Stomach (tissue), 19 donors: ENCODE measurements at places on chromosomes 5 and 9. TPM values are rescaled to one million over a fixed set of nuclear protein-coding genes. Genes with fewer than 3 reads are reported as not detected.

Gene PFN3
- total RNA-seq: not detected

Gene SLC12A2
- total RNA-seq: 575 TPM

Gene ALDH1A1
- total RNA-seq: 187 TPM

Gene PTPDC1
- total RNA-seq: 9.8 TPM

Gene NMUR2
- not detected for total RNA-seq

Gene GKAP1
- 20.9 TPM for total RNA-seq

Gene SPARC
- total RNA-seq: 170 TPM

Gene CDC20B
- total RNA-seq: not detected

Gene PDE6A
- under 0.01 TPM for total RNA-seq

Gene CYSRT1
- total RNA-seq: 0.92 TPM

Gene OTULINL
- total RNA-seq: 12.3 TPM

Gene PDCD1LG2
- 0.18 TPM for total RNA-seq

Gene MYMK
- not detected for total RNA-seq

Gene CENPK
- 4.6 TPM for total RNA-seq

Gene HMCN2
- 1.7 TPM for total RNA-seq

Gene NTNG2
- 0.18 TPM for total RNA-seq

Gene TSSK1B
- not detected for total RNA-seq

Gene PCDHGB4
- 7.7 TPM for total RNA-seq

Gene CCDC180
- total RNA-seq: 4.1 TPM

GRCh38 chr5:6822556-6823343 is 109.5 kb downstream of the TENT4A start:
- no peak overlapping the region for H3K4me3 ChIP-seq
- H3K36me3 ChIP-seq: no peaks in the 10 kb centered on the region
- H3K27ac ChIP-seq: no peak overlapping the region
- peaks cover 30% of the 10 kb centered on the region for H3K27me3 ChIP-seq
- no peaks in the 10 kb centered on the region for H3K4me1 ChIP-seq

DNA sequence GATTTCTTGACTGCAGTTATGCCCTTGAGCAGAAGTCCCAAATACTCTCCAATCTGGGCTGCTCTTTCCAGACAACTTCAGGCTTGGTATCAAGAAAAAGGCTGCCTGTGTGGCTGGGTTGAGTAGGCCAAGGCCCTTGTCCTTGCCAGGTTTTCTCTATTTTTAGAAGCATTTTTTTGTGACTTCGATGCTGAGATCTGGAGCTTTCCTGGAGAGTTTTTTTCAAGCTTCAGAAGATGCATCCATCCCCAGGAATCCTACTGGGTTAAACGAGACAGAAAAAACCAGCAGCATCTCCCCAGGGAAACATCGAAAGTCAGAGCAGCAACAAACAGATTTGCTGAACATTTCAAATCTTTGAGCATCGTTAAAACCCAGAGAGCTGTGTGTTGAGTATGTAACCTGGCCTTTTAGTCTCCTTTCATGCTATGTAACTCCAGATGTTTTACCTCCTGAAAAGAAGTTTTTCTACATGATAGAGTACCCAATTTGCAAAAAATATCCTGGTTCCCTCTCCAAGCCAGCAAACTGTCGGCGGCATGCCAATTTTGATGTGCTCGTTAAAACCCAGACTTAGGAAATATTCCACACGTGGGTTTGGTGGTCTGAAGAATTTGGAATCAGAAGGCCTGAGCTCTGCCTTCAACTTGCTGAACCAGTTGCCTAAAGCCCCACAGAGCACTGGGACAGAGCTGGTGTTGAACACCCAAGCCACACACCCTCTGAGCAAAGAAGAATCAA is 98.1 kb upstream of the ALDH1B1 start:
- H3K27me3 ChIP-seq: no peaks in the 10 kb centered on the region
- DNase-seq: no peak
- H3K36me3 ChIP-seq: no peaks in the 10 kb centered on the region
- H3K4me1 ChIP-seq: peaks cover 6% of the 10 kb centered on the region

DNA sequence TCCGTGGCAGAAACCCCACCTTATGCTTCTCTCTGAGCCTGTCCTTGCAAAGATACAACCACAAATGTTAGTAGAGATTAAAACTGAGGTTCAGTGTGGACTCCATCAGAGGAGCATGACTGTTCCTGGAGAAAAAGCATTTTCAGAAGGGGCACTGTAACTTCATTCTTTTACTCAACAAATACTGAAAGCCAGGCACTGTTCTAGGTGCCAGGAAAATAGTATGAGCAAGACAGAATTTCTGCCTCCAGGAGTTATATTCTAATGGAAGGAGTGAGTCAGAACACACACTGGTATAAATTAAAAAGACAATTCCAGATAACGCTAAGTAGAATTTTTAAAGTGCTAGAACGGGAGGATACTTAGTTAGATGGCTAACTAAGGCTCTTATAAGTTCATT is 251.4 kb upstream of the GAS1 start:
- H3K4me3 ChIP-seq: no peak overlapping the region
- no peaks in the 10 kb centered on the region for H3K27me3 ChIP-seq
- H3K36me3 ChIP-seq: no peaks in the 10 kb centered on the region
- no peak overlapping the region for H3K27ac ChIP-seq

GRCh38 chr9:5557606-5558587 is 47.6 kb downstream of the PDCD1LG2 start:
- H3K4me3 ChIP-seq: no peak overlapping the region
- no peaks in the 10 kb centered on the region for H3K27me3 ChIP-seq
- H3K27ac ChIP-seq: peak overlapping the region; percentile 57
- no peaks in the 10 kb centered on the region for H3K4me1 ChIP-seq

GRCh38 chr5:112329419-112330090 is 89.5 kb downstream of the EPB41L4A start:
- H3K36me3 ChIP-seq: no peaks in the 10 kb centered on the region
- no peaks in the 10 kb centered on the region for H3K27me3 ChIP-seq
- H3K27ac ChIP-seq: no peak overlapping the region
- H3K4me1 ChIP-seq: peaks cover 24% of the 10 kb centered on the region
- no peak for DNase-seq

- H3K27me3 ChIP-seq: no peaks in the 10 kb centered on the region
- no peaks in the 10 kb centered on the region for H3K36me3 ChIP-seq
- peak; percentile 67 for DNase-seq
- H3K4me3 ChIP-seq: no peak overlapping the region
Measured at GRCh38 chr5:123700624-123701287, 188.8 kb downstream of the CSNK1G3 start.

DNA sequence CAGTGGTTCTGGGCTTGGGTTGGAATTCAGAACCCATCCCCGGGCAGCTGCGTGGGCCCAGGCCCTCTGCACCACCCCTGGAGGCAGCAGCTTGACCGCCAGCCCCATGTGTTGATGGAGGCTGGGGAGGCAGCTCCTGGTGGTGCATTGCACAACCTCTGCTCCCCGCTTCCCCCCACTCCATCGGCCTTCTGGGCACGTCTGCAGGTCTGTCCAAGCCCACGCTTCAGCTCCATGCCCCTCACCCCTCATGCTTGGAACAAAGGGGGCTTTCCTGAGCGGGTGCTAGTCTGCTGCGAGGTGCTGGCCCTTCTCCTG is 1.4 kb downstream of the NCS1 start:
- peak overlapping the region; percentile 71 for H3K4me3 ChIP-seq
- H3K36me3 ChIP-seq: no peaks in the 10 kb centered on the region
- H3K4me1 ChIP-seq: peaks cover 29% of the 10 kb centered on the region
- DNase-seq: no peak
- no peaks in the 10 kb centered on the region for H3K27me3 ChIP-seq

GRCh38 chr5:14035859-14036503 is 91.5 kb upstream of the DNAH5 start:
- peak overlapping the region; percentile 76 for H3K27ac ChIP-seq
- H3K4me3 ChIP-seq: peak overlapping the region; percentile 2
- DNase-seq: peak; percentile 83

- no peak for DNase-seq
- no peaks in the 10 kb centered on the region for H3K36me3 ChIP-seq
- no peak overlapping the region for H3K4me3 ChIP-seq
- H3K27ac ChIP-seq: no peak overlapping the region
- no peaks in the 10 kb centered on the region for H3K4me1 ChIP-seq
- no peaks in the 10 kb centered on the region for H3K27me3 ChIP-seq
Measured at GRCh38 chr5:74888117-74888516, 21.9 kb upstream of the FAM169A start.

GRCh38 chr9:135975834-135976233 is 14.7 kb upstream of the UBAC1 start:
- H3K36me3 ChIP-seq: no peaks in the 10 kb centered on the region
- DNase-seq: no peak
- H3K4me1 ChIP-seq: peaks cover 5% of the 10 kb centered on the region
- peaks cover 69% of the 10 kb centered on the region for H3K27me3 ChIP-seq
- H3K4me3 ChIP-seq: no peak overlapping the region
- H3K27ac ChIP-seq: no peak overlapping the region

- DNase-seq: no peak
- no peak overlapping the region for H3K27ac ChIP-seq
- no peaks in the 10 kb centered on the region for H3K36me3 ChIP-seq
Measured at GRCh38 chr9:109975574-109976295, 195.7 kb downstream of the PALM2AKAP2 start.

- no peaks in the 10 kb centered on the region for H3K36me3 ChIP-seq
- no peaks in the 10 kb centered on the region for H3K4me1 ChIP-seq
- peaks cover 62% of the 10 kb centered on the region for H3K27me3 ChIP-seq
- H3K4me3 ChIP-seq: no peak overlapping the region
- DNase-seq: no peak
Measured at GRCh38 chr9:130947618-130948140, 8.6 kb upstream of the FIBCD1 start.

DNA sequence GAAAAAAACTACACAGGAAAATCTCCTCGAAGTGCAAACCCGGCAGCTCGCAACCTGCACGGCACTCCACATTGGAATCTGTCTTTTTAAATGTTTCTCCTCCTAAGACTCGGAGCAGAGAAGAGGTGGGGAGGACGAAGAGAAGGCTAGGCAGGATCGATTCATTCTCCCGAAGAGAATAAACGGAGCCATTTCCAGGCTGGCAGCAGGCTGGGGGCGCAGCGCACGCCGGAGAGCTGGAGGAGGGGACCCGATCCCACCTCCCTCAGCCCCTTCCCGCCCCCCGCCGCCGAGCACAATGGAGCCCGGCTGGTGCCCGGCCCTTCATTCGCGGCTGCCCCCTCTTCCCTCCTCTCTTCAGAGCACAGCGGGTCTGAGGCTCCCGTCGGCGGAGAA is 628 bp downstream of the HOMER1 start:
- no peaks in the 10 kb centered on the region for H3K36me3 ChIP-seq
- H3K27ac ChIP-seq: peak overlapping the region; percentile 97
- peaks cover 26% of the 10 kb centered on the region for H3K27me3 ChIP-seq
- DNase-seq: no peak

- H3K4me1 ChIP-seq: peaks cover 17% of the 10 kb centered on the region
- DNase-seq: no peak
- no peak overlapping the region for H3K4me3 ChIP-seq
- no peaks in the 10 kb centered on the region for H3K27me3 ChIP-seq
Measured at GRCh38 chr5:112857866-112858265, 3.2 kb upstream of the SRP19 start.

- H3K27ac ChIP-seq: no peak overlapping the region
- peaks cover 4% of the 10 kb centered on the region for H3K4me1 ChIP-seq
- H3K27me3 ChIP-seq: no peaks in the 10 kb centered on the region
- no peaks in the 10 kb centered on the region for H3K36me3 ChIP-seq
Measured at GRCh38 chr5:174339130-174339529, 293.6 kb downstream of the NSG2 start.

DNA sequence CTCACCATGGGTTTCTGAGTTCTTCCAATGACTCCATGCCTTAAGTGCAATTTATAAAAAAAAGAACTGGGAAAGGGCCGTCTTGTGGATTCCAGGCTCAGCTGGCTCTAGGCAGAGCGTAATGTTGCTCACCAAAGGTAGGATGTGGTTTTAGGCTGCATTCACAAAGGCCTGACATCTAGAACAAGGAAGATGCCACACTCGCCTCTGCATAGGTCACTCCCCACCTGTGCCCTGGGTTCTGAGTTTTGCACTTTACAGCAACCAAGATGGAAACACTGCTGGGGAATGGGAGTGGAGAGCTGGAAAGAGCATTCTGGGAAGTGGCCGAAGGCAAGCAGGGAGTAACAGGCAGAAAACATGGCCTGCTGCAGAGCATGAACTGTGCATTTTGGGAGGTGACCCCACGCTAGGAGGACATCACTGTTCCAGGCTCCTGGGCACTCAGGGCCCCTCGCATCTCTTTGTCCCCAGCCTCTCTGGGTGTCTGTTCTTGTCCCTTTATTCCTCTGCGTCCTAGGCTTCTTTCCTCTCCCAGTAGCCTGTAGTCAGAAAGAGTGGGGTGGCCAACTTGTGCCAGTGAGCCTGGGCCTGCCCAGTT is 12.3 kb downstream of the FCN2 start:
- no peaks in the 10 kb centered on the region for H3K36me3 ChIP-seq
- no peak for DNase-seq
- H3K27ac ChIP-seq: no peak overlapping the region
- H3K4me3 ChIP-seq: no peak overlapping the region

GRCh38 chr5:79133121-79133656 is 21.6 kb downstream of the BHMT start:
- H3K4me1 ChIP-seq: peaks cover 11% of the 10 kb centered on the region
- peak overlapping the region; percentile 25 for H3K4me3 ChIP-seq
- peak overlapping the region; percentile 73 for H3K27ac ChIP-seq
- no peaks in the 10 kb centered on the region for H3K27me3 ChIP-seq
- no peak for DNase-seq

- H3K27ac ChIP-seq: no peak overlapping the region
- H3K4me1 ChIP-seq: peaks cover 31% of the 10 kb centered on the region
- H3K4me3 ChIP-seq: no peak overlapping the region
Measured at GRCh38 chr5:6737043-6737941, 24.1 kb downstream of the TENT4A start.

DNA sequence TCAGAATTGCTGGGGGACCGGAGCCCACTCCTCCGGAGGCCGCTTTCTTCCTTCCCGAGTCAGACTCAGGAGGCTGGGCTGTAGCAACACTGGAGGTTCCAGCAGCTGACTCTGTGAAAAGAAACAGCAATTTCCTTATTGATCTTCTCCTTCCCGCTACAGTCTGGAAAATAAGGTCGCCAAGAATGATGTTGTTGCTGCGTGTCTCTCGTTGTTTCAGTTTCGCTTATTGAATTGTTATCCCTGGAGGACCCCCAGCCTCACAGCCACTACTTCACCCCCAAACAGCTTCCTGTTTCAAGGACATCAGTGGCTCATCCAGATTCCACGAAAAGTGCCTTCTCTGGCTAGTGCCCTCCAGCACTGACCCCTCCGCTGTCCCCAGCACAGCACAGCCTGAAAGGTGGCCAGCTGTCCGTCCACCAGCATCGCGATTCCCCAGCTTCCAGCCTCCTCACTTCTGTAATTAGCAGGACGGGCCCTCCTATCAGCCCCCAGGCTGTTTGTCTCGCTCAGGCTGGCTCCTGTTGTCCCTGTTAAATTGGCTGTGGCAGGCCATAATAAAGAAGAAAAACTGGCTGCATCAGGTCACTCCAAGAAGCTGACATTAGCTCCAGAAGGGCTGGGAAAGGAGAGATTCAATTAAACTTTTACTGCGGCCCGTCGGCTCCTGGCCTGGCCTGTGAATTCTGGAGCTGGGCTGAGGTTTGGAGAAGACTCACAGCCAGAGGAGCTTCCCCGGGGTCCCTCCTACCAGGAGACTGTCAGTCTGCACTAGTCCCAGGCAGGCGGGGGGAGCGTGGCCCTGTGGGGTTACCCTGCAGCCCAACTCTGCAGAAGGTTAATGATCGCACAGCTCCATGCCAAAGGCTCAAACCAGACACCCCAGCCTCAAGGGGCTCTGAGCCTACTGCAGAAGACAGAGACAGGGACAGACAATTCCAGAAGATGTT is 40.5 kb downstream of the OLFM1 start:
- no peak for DNase-seq
- H3K4me3 ChIP-seq: no peak overlapping the region
- no peaks in the 10 kb centered on the region for H3K27me3 ChIP-seq
- H3K4me1 ChIP-seq: no peaks in the 10 kb centered on the region
- H3K27ac ChIP-seq: no peak overlapping the region
